SJSA1 (cell line): ENCODE measurements at places on chromosomes 5 and 9. TPM values are rescaled to one million over a fixed set of nuclear protein-coding genes. Genes with fewer than 3 reads are reported as not detected.
A peak's percentile ranks its signal among the peaks of the same experiment; 100 is the strongest.

MSANTD3 gene
- total RNA-seq = 73.3 and 79.4 TPM in 2 replicates

MRPL41 gene
- total RNA-seq = 59.5 and 119 TPM in 2 replicates

ADRA1B gene
- total RNA-seq = 2.8 and 4.4 TPM in 2 replicates

RPL35 gene
- 1,575 and 1,653 TPM in 2 replicates for total RNA-seq

- DNase-seq = no peak
Observed at GRCh38 chr5:117188211-117188610, 613.6 kb upstream of the SEMA6A start.

DNA sequence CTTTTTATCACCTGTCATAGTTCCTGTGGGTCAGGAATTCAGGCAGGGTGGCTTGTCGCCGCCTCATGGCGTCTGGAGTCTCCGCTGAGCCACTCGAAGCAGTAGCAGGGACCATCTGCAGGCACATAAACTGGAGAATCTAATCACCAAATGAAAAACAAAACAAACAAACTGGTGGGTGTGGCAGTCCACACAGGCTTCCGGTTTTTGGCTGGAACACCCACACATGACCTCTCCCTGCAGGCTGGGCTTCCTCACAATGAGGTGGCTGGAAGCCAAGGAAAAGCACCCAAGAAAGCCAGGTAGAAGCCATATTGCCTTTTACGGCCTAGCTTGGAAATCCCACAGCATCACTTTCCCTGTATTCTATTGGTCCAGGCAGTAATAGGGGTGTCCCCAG, 197.0 kb downstream of the SYK start:
- DNase-seq = peak; percentile 56

- no peak for DNase-seq
Observed at GRCh38 chr9:107707915-107708441, 218.4 kb upstream of the KLF4 start.

DNA sequence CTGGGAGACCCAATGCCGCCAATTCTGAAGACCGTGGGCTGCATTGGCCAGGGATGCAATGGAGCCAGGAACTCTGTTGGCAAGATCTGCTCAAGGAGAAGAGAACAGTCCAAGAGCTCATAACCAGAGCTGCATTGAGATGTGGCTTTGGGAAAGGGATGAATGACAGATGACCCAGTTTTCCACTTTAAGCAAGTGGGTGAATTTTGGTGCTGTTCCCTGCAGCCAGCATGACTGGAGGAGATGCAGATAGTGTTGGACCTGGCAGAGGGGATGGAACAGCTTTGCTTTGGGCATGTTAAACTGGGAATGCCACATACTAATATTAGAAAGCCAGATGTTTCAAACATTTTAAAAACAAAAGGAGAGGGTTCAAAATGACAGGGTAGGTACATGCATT, 143.1 kb downstream of the FSTL4 start:
- DNase-seq = no peak

DNA sequence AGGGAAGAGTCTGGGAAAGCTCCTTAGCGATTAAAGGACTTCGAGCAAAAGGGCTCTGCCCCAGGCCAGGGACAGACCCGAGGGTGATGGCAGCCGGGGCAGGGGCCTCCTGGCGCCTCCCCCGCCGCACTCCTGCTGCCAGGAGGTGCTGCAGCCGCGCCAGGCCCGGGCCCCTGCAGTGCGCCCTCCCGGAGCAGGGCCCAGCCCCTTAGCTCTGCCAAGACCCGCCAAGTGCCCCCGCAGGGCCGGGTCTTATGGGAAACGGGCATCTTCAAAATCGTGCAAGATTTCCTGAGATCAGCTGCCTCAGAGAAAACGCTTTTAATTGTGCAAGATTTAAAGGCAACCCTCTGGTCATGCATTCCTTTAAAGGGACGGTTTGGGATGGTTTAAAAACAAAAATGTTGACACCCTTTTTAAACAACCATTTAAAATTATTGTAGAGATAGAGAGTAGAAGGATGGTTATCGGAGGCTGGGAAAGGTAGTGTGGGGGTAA, 52.4 kb downstream of the CDC14B start:
- DNase-seq = no peak

DNA sequence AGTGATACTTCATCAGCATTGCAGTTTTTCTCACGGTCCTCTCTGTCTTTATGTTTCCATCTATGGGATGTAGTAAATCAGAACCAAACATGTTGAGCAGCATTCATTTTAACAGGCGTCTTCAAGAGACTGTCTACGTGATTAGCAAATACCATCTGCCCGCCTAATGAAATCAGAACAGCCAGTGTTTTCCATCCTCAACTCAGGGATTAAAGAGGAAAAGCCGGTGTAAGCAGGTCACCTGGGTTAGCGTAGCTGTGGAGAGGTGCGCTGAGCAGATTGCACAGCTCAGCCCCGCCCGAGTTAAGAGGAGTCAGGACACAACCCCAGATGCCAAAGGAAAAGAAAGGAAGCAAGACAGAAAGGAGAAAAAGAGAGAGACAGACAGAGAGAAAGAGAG, 54.3 kb upstream of the ANKRD33B start:
- DNase-seq = no peak

GRCh38 chr5:35887321-35888100, 30.8 kb downstream of the IL7R start:
- no peak for DNase-seq

DNA sequence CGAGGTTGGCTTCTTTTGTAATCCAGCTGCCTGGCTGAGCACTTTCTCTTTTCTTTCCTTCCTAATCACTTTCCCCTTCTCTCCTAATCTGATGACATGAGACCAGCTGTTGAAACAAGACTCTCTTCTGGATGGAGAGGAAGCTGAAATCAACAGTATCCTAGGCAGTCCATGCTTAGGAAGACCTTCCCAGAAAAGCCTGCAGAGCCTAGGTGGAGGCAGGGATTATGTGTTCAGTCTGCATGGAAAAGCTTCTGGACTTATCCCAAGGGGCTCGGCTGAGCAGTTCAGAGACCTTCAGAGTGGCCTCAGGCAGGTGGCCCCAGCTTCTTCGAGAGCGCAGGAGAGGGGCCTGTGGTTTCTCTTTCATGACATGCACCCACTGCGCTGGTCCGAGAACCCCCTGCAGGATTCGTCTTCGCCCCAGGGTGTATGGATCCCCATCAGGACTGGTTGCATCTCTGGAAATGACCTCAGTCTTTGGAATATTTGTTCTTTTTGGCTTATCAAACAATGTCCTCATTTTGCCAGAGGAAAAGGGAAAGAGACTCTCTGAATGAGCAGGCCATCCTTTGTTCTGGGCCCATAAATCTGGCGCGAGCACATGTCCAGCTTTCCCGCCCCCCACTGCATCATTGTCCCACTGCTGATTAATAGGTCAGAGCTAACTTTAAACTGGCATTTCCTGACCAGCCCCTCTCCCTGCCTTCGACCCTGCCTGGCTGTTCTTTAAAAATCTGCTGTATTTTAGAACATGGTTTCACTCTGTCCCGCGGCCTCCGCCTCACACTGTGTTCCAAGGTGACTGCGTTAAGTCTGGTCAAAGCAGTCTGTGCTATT, 177.9 kb upstream of the KLF4 start:
- no peak for DNase-seq

DNA sequence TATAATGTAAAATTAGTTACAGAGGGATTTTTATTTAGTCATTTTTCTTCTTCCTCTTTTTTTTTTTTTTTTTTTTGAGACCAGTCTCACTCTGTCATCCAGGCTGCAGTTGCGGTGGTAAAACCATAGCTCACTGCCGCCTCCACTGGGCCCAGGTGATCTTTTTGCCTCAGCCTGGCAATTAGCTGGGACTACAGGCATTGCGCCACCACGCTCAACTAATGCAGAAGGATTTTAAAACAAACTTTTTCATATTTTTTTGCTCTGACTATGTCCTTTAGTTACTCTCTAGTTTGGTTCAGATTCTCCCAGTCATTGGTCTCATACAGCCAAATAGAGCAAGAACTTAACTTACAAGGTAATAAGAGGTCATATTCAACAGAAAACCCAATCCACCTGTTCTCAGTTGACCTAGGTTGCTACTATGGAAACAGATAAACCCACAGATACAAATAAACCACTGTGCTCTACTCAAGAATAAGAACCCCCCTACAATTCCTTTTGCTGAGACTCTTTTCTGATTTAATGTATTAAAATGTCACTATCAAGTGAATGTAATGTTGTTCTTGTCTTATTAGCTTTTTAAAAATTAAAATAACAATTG, 50.1 kb upstream of the TTC39B start:
- DNase-seq = no peak

GRCh38 chr9:16203729-16204573, 651.1 kb downstream of the CCDC171 start:
- DNase-seq = no peak
